ENCODE measurements at places on chromosomes 16 and 17.

- no peak for DNase-seq
These were observed 9.8 kb downstream of the OTOP3 start for GRCh38 chr17:74945543-74945942.

DNA sequence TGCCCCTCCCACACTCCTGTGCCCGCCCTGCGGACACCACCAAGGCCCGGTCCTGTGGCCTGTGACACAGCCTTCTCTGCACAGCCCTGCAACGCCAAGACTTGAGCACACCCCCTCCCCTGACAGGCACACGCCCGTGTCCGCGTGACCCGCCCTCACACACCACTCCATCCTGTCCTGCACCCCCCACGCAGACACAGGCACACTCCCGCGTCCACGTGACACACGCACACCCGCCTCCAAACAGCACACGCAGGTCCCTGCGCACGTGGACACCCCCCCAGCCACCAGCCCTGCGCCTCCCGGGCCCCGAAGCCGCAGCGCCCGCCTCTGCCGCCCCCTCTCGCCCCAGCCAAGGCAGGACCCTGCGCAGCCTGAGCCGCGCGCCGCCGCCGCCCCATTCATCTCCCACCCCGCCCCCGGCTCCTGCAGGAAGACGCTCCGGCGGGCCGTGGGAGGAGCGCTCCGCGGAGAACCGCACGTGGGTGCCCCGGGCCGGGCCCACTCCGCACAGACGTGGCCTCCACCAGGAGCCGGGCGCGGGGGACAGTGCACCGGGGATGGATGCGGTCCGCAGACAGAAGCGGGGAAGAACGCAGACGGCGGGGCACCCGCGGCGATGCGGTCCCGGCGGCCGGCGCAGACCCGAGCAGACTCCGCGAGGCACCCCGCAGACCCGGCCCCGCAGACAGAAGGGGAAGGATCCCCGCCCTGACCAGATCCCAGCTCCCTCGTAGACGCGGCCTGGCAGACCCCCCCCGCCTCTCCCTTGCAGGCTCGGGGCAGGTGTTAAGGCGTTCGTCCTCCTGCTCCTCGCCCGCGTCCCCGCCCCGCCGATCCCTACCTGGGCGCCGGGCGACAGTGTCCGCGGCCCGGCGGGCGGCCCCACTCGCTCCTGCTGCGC, 506 bp downstream of the CAMKK1 start:
- no peak for DNase-seq

GRCh38 chr17:11885051-11885450, 112.2 kb downstream of the ZNF18 start:
- DNase-seq = no peak

DNA sequence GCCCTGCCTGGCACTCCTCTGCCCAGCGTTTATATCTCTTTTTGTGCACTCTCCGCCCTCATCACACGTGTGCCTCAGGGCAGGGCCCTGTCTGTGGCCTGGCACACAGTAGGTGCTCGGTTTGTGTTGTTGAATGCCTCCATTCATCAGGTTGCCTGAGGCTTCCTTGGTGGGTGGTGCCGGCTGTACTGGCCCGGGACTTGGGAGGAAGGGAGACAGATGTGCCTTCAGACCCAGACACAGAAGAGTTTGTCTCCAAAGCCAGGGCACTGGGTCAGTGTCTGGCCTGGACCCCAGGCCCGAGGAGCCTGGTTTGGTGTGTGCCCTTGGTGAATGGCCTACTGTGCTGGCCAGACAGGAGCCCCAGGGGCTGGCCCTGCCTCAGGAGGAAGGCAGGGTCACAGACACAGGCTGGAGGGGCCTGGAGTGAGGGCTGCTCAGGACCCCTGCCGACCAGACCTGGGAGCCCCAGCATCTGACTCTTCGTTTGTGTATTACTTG, 71.6 kb downstream of the RAI1 start:
- no peak for DNase-seq

DNA sequence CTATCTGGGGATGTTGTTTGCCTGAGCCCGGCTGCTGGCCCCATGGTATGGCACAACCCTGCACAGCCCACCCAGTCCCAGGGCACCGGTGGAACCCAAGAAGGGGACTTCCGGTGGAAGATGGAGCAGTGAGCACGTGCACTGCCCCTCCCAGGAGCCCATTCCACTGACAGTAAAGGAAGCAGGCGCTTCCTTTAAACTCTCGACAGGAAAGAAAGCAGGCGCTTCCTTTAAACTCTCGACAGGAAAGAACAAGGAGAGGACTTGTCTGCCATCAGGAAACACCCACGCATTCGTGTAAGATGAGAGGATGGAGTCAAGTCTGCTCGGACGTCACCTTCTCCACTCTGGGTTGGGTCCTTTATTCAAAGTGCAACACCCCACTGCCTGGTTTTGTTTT, 53.7 kb downstream of the IL21R start:
- DNase-seq = no peak

- DNase-seq = no peak
These were observed 5.0 kb upstream of the SNAI3 start for GRCh38 chr16:88691129-88691813.

DNA sequence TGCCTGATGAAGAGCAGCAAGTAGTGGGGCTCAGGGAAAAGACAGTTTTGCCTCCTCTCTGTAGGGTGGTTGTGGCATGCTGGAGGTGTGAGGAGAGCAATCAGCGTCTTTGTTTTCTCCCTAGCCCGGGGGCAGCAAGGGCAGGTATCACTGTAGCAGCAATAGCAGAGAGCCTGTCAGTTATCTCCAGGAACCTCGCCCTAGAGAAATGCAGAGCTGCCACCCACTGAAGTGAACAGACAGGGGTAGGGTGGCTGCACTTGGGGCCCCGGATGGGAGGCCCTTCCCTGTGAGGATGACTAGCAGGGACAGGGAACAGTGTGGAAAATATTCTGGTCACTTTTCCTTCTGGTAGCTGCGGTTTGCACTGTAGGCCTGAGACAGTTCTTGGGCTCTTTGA, 886.5 kb downstream of the CDH8 start:
- no peak for DNase-seq

DNA sequence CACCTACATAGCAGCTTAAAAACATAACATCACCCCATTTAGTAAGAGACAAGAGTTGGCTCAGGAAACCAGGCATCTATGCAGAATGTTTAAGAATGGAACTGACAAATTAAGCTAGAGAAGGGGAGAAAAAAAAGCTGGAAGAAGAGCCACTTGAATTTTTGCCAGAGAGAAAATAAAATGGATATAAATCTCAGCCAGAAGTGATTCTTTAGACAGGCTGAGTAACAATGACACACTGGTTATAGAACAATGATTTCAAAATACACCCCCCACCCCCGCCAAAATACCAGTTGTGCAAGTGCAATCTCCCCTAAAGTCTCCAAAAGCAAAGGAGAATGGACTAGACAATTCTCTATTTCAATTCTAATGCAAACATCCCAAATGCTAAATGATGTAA, 22.4 kb downstream of the LSM12 start:
- DNase-seq = no peak

- no peak for DNase-seq
These were observed 80.6 kb downstream of the OR1D5 start for GRCh38 chr17:2982854-2983253.

- DNase-seq = no peak
These were observed 236.0 kb upstream of the CIBAR2 start for GRCh38 chr16:85348065-85348840.

- no peak for DNase-seq
These were observed 47.7 kb upstream of the XYLT1 start for GRCh38 chr16:17518441-17518840.

DNA sequence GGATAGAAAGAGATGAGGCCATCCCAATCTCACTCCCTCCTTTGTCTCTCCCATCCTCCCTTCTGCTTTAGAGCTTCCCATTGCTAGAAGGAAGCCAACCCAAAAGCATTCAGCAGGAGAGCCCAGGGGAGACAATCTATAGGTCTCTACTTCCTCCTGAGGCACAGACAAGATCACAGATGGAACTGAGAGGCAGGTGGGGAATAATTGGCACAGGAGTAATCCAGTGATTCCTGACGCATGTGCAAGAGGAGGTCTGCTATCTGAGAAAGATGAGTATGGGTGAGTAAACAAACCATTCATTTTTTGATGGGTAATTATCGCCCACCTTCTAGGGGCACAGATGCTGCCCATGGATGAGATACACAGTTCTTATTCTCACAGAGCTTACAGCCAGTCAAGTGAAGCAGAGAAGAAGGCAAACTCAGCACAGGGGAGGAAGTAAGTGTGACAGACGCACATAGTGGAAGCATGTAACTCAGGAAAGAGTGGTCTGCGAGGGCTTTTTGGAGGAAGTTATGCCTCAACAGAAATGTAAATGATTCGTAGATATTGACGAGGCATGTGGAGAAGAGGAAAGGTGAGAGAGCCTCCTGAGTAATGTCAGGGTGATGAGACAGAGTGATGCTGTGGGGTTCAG, 88.9 kb upstream of the HLF start:
- no peak for DNase-seq

DNA sequence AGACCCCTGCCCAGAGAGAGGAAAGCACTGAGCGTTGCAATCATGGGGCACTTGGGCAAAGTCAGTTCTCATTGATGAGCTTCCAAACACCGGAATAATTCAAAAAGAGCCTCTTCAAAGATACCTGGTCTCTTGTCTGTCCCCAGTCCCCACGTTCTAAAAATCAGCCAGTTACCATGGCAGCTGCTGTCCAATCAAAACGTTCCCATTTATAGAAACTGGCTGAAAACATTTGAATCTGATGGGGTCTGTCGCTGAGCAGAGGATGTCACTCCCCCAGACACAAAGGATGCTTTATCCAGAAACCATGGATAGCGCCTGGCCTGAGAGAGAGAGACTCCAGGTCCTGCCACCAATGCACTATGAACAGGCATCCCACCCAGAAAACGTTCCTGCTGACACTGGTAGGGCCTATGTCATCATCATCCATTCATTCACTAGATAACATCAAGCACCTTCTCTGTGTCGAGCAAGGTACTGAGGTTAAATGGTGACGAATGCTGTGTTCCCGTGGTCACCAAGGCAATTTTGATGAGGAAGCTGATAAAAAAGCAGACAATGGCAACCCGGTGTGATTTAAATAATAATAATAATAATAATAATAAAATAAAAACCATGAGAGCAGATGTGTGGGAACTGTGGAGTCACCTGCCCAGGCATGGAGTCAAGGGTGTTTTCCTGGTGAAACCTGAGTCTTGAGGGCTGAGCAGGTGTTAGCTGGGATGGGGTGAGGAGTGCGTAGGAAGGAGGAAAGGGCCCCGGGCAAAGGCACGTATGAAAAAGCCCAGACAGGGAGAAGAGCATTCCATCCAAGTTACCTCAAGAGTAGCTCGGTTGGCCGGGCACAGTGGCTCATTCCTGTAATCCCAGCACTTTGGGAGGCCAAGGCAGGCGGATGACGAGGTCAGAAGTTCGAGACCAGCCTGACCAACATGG, 19.0 kb upstream of the CALB2 start:
- no peak for DNase-seq

- no peak for DNase-seq
These were observed 793.3 kb upstream of the GOT2 start for GRCh38 chr16:59527206-59527997.

GRCh38 chr17:60720763-60721531, 43.3 kb downstream of the BCAS3 start:
- DNase-seq = no peak

DNA sequence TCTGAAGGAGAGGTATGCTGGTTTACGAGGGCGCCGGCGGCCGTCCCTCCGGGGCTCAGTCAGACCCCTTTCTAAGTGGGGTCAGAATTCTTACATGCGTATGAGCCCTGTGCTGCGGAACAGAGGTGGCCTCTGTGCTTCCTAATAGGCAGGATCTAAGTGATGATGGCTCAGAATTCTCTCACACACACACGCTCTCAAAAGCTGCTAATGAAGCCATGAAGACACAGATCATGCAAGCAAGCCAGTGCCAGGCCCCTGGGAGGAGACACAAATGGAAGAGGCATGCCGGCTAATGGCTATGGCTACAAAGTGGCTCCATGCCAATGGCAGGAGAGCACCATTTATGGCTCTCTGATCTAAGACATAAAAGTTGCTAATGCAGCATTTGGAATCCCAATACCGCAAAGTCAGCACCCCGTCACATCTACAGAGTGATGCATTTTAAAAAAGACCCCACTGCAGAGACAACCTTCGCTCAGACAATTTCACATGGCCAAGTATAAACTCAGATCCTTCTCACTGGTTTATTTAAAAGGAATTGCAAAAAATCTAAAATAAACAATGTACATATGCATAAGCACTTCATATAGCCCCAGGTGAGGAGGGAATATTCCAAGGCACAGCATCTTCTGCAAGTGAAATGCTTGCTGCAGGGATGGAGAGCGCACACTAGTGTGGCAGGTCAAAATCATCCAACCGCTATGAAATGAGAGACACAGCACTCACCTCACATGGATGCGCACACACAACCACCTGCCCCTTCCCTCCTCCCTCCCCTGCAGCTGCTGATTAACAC, 24.5 kb downstream of the NPLOC4 start:
- DNase-seq = no peak

DNA sequence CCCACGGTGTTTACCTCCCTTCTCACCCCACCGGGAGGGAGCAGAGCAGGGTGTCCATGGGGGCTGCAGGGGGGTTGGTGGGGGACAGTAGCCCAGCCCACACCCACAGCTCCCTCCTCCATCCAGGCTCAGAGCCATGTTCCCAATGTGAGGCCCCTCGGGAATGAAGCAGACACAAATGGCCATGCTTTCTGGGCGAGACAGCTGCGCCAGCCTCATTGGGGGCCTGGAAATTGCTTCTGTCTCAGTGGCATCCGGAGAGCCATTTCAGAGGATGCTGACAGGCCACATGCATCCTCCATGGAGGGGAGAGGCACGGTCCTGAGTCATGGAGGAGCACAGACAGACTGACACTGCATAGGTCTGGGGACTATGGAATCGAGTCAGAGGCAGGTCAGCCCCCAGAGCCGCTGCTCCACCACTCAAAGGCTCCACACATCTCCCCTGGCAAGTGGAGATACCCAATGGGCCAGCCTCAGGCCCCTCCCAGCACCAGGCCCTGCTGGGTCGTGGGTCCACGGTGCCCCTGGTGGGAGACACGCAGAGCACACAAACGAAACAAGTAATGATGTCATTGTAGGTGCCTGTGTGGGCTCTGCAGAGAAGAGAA, 59.6 kb upstream of the ENPP7 start:
- no peak for DNase-seq

DNA sequence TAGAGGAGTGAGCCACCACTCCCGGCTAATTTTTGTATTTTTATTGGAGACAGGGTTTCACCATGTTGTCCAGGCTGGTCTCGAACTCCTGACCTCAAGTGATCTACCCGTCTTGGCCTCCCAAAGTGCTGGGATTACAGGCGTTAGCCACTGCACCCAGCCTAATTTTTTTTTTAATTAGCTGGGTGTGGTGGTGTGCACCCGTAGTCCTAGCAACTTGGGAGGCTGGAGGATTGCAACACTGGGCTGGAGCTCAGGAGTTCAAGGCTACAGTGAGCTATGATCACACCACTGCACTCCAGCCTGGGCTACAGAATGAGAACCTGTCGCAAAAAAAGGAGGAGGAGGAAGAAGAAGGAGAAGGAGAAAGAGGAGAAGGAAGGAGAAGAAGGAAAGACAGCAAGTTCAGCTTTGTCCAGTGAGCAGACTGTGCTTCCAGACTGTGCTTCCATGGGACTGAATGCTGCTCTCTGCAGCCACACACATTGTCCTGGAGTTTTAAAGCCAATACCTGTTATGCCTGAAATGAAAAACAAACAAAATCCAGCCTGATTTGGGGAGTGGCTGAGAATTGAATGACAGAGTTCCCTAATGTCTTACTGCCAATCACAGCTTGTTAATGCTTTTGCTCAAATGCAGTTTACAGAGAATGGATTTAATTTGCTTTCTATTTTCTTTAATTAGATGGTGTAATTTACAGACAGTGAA, 2.8 kb upstream of the TNFRSF13B start:
- no peak for DNase-seq

Measured in SIG-M5 (cell line).